ENCODE measurements at places on chromosomes 4 and X.

DNA sequence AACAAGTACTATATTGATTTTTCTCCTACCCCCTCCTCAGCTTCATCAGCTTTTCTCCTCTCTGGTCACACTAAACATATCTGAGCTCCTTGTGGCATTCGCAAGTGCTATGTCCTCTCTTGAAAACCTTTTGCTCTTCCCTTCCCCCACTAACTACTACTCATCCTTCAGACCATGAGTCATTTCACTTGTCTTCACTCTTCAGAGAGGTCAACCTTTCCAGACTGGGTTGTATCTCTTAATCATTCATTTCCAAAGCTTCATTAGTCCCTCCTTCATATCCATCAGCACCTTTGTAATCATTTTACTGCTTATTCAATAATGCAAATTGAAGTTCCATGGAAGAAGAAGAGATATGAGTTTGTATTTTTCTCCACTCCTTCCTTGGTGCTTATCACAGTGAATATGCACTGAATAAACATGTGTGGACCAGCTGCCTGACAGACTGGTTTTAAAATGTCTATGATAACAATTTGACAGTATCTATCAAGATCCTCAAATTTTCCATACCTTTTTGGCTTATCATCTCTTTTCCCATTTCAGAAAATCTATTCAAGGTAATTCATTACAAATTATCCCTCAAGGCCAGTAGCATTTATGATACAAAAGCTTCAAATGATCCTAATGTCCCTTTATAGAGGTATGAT is 28.4 kb downstream of the DDX60L start:
- peak; percentile 89 for DNase-seq

- no peak for DNase-seq
Observed at GRCh38 chr4:25424539-25425228, 47.6 kb downstream of the ANAPC4 start.

DNA sequence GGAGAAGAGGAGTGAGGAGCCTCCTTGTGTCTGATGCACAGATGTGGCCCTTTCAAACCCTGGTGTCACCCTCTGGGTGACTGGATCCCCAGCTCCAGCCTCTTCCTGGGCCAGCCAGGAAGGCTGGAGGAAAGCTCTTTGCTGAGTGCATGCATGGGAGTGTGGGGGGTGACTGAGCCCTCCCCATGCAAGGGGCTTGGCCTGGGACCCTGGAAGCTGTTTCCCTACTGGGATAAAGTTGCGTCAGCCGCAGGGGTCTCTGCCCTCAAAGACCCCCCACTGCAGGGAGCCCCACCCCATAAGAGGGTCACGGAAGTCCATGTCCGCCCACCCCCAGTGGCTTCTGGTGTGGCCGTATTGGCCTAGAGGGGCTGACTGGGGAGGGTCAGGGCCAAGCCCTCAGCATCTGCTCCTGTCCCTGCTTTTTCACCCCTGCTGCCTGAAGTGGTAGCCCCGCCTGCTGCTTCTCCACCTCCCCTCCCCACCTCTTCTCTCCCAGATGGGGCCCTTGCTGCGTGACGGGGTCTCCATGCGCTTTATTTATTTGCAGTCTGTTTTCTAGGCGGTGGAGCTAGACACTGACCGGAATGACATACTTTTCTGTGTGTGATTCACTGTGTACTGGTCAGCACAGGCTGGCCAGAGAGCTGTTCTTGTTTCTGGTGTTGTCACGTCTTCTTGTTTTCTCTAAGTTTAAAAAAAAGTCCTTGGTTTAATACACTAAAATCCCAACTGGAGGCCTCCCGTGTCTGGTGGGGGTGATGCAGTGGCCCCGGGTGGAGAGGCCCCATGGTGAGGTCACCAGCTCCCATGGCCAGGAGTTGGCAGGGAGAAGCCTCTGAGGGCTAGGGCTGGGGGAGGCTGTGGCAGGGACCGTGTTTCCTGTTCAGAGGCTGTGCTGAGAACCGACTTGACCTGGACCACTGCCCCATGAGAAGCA is 3.6 kb downstream of the SMIM10L2A start:
- peak; percentile 18 for DNase-seq

DNA sequence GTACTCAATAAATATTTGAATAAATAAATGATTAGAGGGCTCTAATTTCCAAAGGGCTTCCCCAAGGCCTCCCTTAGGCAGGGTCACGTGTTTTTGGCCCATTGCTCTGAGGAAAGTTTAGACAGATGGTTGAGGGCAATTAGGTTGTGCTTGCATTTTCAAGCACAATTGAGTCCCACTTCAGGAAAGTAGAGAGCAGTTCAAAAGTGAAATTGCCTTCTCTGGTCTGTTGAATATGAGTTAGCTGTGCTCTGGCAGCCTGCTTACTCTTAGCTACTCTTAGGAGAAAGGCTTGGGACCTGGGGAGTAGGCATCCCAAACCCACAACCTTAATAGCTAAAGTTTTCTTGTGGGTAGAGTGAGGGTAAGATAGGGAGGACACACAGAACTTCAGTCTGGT is 9.0 kb upstream of the DRP2 start:
- no peak for DNase-seq

DNA sequence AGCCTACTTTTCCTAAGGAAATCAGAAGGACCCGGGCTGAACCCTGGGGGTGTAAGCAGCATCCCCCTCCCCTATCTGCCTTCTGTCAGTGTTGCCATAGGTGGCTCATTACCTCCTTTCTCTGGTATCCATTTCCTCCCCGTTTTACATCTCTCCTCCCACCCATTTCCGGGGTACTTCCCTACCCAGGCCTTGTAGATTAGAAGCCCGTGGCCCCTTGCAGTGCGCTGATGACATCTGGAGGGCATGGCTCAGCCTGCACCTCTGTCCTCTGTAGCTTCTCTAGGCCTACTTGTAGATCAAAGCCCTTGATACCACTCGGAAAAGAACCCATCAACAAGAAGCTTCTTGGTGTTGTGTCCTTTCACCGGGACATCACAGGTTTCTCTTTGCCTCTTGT is 71.8 kb downstream of the NBDY start:
- DNase-seq, result no peak

DNA sequence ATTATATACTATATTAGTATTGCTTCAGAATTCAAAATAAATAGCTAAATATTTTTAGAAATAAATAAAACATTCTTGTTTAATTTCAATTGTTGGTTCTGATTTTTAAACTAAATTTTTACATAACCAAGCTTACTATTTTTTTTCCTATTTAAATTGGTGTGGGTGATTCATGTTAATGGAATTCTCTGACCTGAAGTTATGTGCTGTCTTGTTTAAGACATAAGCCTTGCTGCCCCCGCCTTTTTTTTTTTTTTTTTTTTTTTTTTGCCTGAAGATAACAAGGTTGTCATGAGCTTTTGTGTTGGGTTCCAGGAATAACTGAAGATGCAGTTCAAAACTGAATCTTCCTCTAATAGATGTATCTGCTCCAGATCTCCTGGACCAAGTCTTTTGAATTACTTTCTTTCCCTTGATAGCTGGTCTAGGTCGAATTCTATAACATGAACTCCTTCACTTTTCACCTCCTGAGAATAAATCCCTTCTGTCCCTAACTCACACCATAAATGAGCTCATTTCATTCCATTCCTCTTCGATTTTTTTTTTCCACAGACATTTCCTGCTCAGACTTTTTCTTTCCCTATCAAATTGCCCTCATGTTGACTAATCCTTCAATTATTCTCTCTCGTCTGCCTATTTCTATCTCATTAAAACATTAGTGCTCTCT is 261.5 kb upstream of the FTHL17 start:
- peak; percentile 88 for DNase-seq
